ENCODE measurements at places on chromosomes 7 and 10.

DNA sequence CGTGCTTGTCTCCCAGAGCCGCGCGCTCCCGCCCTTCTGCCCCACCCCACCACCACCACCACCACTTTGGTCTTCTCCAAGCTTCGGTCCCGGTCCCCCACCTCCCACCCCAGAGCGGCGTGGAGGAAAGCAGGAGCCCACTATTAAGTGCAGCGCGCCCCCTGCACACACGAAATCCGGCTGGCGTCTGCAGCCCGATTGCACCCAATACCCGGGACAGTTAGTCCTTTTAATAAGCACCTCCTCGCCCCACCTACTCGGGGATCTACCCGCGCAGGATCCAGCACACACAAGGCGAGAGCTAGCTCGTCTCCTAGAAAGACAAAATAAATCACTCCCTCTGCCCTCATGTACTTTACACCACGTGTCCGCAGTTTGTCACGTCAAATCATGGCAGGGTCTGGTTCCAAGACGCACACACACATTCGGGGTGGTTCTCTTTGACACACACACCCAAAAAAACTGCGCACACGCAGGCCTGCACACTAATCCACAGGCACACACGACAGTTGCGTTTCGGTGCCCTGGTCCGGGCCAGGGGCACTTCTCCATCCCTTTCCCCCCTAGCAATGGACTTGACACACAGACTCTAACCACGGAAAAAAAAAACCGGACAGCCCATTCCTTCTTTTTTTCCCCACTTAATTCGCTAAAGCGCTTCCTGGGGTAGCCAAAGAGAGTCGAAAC, 1.6 kb downstream of the SFMBT2 start:
- H3K36me3 ChIP-seq = peaks cover 7% of the 10 kb centered on the region
- DNase-seq = peak; percentile 23
- peak overlapping the region; percentile 42 for H3K27ac ChIP-seq

- H3K27me3 ChIP-seq = no peaks in the 10 kb centered on the region
- H3K27ac ChIP-seq = no peak overlapping the region
- H3K36me3 ChIP-seq = no peaks in the 10 kb centered on the region
- DNase-seq = no peak
- H3K4me1 ChIP-seq = peaks cover 33% of the 10 kb centered on the region
These were observed 27.3 kb upstream of the ITGB1 start for GRCh38 chr10:32985341-32985764.

- no peaks in the 10 kb centered on the region for H3K36me3 ChIP-seq
- no peak overlapping the region for H3K4me3 ChIP-seq
- H3K27me3 ChIP-seq = peaks cover 7% of the 10 kb centered on the region
- DNase-seq = no peak
- H3K4me1 ChIP-seq = peaks cover 20% of the 10 kb centered on the region
- H3K27ac ChIP-seq = no peak overlapping the region
These were observed 1.2 kb upstream of the PRRT4 start for GRCh38 chr7:128362670-128363069.

GRCh38 chr10:124092250-124092859, 1.0 kb downstream of the CHST15 start:
- no peaks in the 10 kb centered on the region for H3K36me3 ChIP-seq
- DNase-seq = no peak
- no peak overlapping the region for H3K27ac ChIP-seq
- H3K27me3 ChIP-seq = peaks cover 64% of the 10 kb centered on the region
- peak overlapping the region; percentile 5 for H3K4me3 ChIP-seq
- H3K4me1 ChIP-seq = peaks cover 11% of the 10 kb centered on the region

DNA sequence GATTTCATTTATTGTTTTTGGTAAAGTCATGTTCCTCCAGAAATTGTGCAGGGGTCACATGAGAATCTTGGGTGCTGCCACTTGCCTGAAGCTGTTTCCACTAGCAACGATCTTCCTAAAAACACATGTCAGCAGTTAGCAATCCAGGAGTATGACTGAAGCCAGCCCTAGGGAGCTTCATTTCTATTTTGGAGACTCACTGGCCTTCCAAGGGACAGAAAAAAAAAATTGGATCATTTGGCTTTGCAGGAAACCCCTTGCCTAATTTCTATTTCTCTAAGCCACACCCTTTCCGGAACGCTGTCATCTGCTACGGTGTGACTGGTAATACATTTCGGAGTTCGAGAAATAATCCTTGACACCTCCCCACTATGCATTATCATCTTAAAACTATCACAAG, 204.7 kb downstream of the TAX1BP1 start:
- no peak for DNase-seq
- no peak overlapping the region for H3K4me3 ChIP-seq
- H3K4me1 ChIP-seq = no peaks in the 10 kb centered on the region
- no peaks in the 10 kb centered on the region for H3K27me3 ChIP-seq
- no peaks in the 10 kb centered on the region for H3K36me3 ChIP-seq
- no peak overlapping the region for H3K27ac ChIP-seq

- no peaks in the 10 kb centered on the region for H3K36me3 ChIP-seq
- H3K4me3 ChIP-seq = no peak overlapping the region
- H3K27ac ChIP-seq = no peak overlapping the region
- H3K27me3 ChIP-seq = no peaks in the 10 kb centered on the region
These were observed 26.2 kb upstream of the ABLIM1 start for GRCh38 chr10:114684084-114684821.

All from T-cell (primary cell).